Activated T-cell treated with anti-CD3 and anti-CD28 coated beads, Interleukin-2, amount 50 U/mL, for 48 hours (primary cell): ENCODE measurements at places on chromosomes 7 and 10.

DNA sequence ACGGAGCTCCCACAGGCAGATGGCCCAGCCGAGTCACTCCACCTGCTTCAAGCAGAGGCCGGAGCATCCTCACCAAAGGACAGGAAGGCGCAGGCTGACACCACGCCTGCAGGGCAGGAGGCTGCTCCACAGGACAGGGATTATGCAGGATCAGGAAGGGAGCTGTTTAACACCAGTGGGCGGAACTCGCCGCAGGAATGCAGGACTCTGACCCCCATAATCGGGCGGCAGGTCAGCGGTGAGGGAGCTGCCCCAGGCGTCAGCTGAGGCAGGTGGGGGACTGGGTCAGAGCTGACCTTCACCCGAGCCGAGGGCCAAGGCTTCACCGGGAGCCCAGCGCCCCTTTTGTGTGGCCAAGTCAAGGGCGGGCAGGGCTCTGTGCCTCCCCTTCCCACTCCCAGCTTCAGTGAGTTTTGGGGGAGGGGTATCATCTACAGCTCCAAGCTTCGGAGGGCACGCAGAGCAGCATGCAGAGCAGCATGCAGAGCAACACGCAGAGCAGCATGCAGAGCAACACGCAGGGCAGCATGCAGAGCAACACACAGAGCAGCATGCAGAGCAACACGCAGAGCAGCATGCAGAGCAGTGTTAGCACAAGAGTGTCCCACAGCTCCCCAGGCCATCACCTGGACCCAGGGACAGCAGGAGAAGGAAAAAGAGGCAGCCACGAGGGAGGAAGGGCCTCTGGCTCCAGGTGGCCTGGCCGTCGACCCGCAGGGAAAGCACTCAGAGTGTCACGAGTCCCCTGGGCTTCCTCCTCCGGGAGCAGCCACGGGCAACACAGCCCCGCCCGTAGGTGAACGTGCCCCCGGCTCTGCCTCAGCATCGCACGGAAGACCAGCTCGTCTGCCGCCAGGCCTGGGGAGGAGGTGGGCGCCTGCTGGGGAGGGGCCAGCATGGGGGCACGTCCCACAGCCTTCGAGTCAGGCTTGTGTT lies 151.7 kb upstream of the PPP2R2D start:
- DNase-seq, result no peak

- peak; percentile 34 for DNase-seq
Measured at GRCh38 chr7:16712916-16713315, 40.6 kb upstream of the TSPAN13 start.

GRCh38 chr7:8762803-8763202 lies 329.4 kb downstream of the NXPH1 start:
- no peak for DNase-seq

- no peak for DNase-seq
Measured at GRCh38 chr7:34327681-34328080, 330.3 kb upstream of the NPSR1 start.

DNA sequence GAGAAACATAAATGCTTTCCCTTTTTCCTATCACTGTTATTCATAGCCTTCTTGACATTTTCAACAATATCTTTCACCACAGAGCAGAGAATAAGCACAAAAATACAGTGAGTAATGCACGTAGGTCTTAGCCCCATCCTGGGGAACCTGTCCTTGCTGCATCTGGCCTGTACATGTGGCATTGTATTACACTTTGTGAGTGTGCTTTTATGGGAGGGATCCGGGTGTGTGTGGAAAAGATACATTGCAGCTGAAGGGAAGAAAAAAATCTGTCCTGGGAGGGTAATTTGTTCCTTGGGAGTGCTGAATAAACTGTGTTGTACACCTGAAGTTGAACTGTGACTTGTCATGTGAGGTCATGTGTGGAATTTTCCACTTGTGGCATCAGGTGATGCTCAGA lies 422.7 kb upstream of the LRGUK start:
- DNase-seq, result no peak
